ENCODE measurements at places on chromosomes 2 and 18. TPM values are rescaled to one million over a fixed set of nuclear protein-coding genes. Genes with fewer than 3 reads are reported as not detected.

The COL4A4 gene
- total RNA-seq: 0.94 TPM

The EMX1 gene
- 27.9 TPM for total RNA-seq

The UGT1A3 gene
- total RNA-seq: not detected

The RSAD2 gene
- total RNA-seq: 5.9 TPM

All from parietal lobe (tissue), 2 donors.